Activated naive CD4-positive, alpha-beta T cell treated with Interleukin-2 at 50 U/mL for 16 hours (primary cell): ENCODE measurements at places on chromosomes 13 and 19.

DNA sequence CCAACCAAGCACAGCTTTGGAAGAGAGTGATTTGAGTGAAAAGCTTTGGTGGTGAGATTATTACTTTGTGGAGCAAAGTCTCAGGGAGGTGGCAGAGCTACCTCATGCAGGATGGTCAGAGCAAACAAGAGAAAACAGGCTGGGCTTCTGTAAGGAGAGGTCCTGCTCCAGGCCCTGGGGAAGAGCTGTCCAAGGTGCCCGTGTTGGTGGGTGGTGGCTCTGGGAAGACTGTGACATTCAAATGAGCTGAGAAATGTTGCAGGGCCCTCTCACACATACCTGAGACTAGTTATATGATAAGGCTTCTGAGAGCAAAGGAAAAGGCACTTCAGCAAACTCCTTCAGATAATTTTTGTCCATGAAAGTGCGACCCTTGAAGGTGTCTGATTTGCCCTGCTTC is 205.5 kb upstream of the SOX21 start:
- no peak for DNase-seq

DNA sequence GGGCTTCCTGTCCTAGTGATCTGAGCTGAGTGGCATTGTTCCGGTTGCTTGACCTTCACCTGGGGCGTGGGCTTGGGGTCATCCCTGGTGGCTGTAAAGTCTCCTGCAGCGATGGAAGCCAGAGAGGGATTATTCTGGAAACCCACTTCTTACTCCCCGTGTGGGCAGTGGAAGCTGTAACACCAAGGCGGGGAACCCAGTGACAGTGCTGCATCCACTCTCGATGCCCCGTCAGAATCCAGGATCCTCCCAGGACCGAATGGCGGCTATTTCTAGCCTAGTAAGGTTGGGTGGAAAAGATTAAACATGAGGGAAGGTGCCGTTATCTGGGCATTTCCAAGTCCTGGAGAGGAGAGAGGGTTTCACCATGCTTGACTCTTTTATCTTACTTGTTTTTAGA is 280.6 kb downstream of the ZNF536 start:
- DNase-seq: no peak

- no peak for DNase-seq
Measured at GRCh38 chr13:40895227-40896184, 106.1 kb downstream of the SLC25A15 start.

GRCh38 chr13:110447801-110448200 is 113.7 kb downstream of the RAB20 start:
- no peak for DNase-seq

- no peak for DNase-seq
Measured at GRCh38 chr13:44131069-44131614, 242.5 kb upstream of the SERP2 start.

DNA sequence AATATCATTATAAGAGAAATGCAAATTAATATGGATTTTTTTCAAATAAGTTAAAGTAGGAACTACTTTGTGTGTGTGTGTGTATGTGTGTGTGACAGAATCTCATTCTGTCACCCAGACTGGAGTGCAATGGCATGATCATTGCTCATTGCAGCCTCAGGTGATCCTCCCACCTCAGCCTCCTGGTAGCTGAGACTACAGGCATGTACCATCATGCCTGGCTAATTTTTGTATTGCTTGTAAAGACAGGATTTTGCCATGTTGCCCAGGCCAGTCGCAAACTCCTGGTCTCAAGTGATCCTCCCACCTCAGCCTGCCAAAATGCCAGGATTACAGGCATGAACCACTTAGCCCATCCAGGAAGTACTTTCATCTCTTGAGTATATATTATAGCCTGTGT is 3.2 kb upstream of the ERVV-2 start:
- DNase-seq: no peak

DNA sequence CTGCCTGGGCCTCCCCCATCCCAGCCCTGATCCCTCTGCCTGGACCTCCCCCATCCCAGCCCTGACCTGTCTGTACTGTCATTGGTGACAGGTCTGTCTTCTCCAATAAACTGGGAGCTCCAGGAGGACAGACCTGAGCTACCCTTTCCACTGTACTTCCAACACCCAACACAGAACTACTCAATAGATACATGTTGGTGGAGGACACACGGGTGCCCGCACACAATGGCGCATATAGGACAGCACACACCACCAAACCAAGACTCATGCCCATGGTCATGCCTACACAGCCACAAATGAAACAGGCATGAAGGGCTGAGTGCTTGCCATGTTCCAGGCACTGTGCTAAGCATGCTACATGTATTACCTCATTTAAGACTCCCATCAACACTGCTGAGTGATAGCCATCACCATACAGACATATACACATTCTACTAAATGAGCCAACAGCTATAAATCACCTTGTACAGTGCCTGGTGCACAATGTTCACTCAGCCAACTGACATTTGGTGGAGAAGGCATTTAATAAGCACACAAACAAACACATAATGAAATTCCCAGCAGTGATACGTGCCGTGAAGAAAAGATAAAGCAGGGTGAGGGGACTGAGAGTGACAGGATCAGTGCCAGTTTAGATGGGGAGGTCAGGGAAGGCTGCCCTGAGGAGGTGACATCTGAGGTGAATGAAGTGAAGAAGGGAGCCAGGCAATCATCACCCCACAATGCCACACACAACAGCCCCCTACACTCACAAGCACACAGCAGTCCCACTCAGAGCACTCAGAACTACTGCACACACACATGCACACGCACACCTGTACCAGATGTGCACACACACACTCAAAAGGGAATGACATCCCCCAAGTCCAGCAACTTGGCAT is 857 bp downstream of the POU2F2 start:
- DNase-seq: no peak

GRCh38 chr19:53927739-53928138 is 18.7 kb downstream of the CACNG7 start:
- peak; percentile 23 for DNase-seq

DNA sequence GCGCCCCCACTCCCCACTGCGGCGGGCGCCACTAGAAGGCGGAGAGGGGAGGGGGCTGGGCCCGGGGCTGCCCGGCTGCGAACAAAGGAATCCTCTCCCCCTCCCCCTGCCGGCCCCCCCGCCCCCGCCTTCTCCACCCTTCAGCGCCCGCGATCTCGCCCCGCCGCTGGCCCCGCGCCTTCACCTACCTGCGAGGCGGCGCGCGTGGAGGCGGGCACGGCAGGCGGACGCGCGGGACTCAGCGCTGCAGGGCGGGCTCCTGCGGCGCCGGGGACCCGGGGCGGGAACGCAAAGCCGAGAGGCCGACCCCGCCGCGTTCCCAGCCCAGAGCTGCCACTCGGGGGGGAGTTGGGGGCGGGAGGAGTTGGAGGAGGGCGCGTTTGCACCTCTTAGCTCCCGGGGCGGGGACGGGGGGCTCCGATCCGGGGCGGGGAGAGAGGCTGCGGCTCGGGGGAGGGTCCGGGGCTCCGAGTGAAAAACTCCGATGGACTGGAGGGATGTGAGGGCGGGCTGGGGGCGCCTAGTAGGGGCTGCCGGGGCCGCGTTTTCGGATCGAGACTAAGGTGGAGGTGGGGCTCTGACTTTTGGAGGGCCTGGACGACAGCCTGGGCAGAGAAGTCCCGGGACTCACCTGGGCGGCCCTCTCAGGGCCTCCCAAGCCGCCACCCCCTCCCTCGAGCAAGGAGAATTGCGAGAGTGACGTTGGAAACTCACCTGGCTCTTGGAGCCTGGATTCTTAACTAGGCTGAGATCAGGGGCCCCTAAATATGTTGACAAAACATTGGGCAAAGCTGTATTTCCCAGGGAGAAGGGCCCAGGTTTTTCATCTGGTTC is at the start of gene FBN3:
FBN3 (minus strand) TSS at position 332 of the 834 bp plus-strand sequence. CDS start 2,112 bp downstream, outside the sequence.
- DNase-seq: no peak

GRCh38 chr19:38394488-38394887 is 6.0 kb downstream of the SPRED3 start:
- DNase-seq: peak; percentile 77

DNA sequence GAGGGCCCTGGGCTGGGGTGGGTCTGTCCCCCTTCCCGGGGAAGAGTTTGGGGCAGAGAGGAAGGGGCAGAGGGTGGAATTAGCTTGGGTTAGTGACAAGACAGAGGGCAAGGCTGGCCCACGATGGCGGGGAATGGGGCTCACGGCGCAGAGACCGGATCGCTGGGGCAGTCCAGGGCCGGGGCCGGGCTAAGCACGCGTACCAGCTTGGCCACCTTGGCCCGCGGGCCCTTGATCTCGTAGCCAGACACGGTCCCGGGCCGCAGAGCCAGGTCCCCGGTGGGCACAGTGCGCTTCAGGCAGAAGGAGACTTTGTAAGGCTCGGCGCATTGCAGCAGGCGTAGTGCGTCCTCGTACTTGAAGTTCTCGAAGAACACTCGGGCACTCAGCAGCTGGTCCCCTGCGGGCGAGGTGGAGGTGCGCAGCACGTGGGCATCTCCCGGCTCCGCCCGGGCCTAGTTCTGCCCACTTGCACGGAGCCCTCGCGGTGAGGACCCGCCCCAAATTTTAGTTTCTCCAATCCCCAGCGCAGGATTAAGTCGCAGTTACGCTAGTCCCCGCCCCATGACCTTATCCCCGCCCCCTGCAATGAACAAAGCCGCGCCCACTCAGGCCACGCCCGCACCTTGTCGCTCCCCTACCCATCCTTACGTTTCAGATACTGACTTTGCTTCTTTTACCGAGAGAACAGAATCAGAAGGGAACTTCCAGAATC is 8.6 kb upstream of the HIPK4 start:
- DNase-seq: peak; percentile 61

DNA sequence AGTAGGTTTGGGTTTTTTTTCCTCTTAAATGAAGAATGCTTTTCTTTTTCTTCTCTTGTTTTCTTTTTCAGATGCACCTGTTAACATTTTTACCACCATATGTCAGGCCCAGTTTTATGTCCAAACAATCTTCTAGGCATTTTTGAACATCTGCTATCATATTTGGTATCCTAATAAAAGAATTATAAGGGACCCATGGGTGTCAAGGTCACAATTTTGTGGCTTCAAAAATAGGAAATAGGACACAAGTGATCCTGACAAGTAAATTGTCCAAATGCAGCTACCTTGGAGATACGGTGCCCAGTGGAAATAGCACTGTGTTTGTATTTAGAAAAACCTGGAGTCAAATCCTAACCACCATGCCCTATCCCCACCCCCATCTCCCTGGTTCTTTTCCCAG is 270.3 kb downstream of the MZT1 start:
- no peak for DNase-seq
